CD4-positive, alpha-beta T cell treated with Interleukin-15 for 4 hours (primary cell): ENCODE measurements at places on chromosomes 3 and 15.

DNA sequence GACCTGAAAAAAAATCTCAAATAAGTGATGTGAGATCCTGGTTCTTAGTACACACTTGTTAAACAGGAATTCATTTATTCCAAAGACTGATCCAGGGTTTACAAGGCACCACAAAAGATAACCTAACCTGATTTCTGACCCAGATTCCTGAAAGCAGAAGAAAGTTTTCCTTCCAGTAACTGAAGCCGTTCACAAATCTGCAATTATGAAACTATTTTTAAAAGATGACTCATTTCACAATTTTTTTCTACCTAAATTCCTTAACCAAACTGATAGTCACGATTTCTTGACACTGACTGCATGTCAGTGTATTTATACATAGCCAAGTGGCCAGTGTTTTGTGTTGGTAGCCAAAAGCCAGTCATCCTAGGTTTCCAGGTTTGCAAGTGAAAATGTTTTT, 17.1 kb downstream of the SLC9A9 start:
- DNase-seq = no peak

DNA sequence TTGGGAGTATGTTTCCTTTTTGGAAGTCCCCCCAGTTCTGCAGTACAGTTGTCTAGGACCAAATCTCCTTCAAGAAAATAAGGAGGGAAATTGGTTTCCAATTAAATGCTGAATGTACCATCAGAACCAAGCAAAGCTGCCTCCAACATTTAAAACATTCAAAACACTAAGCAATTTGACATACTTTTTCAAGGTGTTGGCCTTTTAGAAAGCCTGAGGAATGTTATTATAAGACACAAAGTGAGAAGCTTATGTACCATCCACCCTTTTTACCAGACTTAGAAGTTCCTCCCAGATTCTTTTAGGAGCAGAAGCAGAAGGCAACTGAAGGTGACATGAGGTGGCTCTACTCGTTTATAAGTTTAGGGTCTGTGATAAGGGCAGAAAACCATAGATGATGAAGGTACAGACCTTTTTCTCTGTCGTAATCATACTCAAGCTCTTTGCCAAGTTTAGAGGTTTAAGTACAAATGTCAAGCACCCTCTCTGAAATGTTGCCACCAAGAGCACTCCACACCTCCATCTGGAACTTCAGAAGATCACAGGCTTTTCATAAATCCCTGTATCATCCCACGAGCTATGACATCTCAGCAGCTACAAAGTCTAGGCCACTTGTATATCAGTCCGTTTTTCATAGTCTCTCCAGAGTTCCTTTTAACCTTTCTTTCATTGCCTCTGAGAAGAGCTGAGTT, 282.5 kb upstream of the THBS1 start:
- no peak for DNase-seq

DNA sequence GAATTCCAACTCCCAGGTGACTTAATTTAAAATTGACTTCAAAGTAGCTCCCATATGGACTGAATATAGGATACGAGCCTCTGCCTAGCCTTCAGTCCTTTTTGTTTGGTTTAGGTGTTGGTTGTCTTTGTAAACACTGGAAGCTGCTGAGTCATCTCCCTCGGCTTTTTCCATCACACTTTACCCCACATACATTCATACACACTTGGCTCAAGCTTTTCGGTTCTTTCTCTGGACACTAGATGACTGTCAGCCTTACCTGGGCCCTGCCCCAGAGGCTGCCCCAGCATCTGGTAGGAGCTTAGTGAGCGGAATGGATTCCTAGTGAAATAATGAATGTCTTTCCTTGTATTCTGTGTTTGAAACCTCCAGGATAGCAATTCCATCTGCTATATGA, 201.5 kb upstream of the IL12A start:
- no peak for DNase-seq

GRCh38 chr15:66496951-66497501, 536 bp downstream of the SNAPC5 start:
- peak; percentile 16 for DNase-seq

GRCh38 chr3:101228441-101228840, 91.9 kb downstream of the IMPG2 start:
- DNase-seq = no peak

- peak; percentile 87 for DNase-seq
Measured at GRCh38 chr3:113838631-113839209, at the start of gene GRAMD1C. GRAMD1C (plus strand) TSS chr3:113838788; CDS start chr3:113838910, 122 bp downstream.

GRCh38 chr15:85480923-85481322, 100.5 kb downstream of the AKAP13 start:
- no peak for DNase-seq

DNA sequence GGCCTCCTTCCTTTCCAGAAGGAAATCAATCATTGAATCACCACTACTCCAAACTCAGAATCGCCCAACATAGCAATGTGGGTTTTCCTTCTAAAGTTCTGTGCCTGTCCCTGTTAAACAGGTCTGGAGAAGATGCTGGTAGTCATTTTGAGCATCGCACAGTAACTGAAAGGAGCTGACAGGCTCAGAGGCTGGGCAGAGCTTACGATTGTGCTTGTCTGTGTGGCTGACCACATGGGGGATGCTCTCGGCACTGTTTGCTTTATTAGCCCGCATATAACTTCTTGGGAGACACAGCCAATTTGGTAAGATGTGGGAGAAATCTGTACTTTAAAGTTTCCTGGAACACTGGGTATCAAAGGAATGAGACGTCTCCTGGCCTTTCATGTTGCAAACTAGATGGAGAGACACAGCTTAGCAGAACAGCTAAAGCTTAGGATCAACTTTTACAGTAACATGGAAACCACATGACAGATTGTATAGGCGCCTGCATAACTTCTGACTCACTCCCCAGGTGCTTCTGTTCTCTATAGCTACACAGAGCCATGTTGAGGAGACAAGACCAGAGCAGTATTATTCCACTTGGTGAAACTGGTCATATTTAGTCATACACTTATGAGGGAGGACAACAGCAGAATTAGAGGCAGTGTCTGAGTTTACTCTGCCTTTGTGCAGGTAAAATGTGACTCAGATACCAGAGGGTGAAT, 374.1 kb downstream of the RORA start:
- peak; percentile 14 for DNase-seq

GRCh38 chr3:94512876-94513275, 450.0 kb downstream of the NSUN3 start:
- DNase-seq = no peak

GRCh38 chr15:70046679-70047369, 50.9 kb downstream of the TLE3 start:
- no peak for DNase-seq

GRCh38 chr3:2856138-2857133, 253.7 kb downstream of the IL5RA start:
- DNase-seq = no peak

- no peak for DNase-seq
Measured at GRCh38 chr3:145648396-145648795, 512.6 kb downstream of the PLOD2 start.

DNA sequence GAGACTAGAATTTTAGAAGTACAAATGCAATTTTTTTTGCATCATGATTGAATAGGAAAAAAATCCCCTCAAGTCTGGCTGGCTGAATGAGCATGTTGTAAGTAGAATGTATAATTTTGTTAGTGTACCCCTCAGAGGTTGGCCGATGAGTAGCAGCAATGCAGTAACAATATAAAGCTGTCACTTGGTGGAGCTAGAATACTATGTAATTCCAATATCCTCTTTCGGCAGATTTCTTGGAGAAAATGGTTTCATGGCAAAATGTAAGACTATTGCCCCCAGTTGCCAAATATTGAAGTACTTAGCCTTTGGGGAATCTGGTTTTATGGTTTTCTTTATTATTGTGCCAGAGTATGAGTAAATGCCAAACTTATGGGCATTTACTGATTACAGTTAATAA, 39.8 kb upstream of the SGO1 start:
- DNase-seq = no peak

DNA sequence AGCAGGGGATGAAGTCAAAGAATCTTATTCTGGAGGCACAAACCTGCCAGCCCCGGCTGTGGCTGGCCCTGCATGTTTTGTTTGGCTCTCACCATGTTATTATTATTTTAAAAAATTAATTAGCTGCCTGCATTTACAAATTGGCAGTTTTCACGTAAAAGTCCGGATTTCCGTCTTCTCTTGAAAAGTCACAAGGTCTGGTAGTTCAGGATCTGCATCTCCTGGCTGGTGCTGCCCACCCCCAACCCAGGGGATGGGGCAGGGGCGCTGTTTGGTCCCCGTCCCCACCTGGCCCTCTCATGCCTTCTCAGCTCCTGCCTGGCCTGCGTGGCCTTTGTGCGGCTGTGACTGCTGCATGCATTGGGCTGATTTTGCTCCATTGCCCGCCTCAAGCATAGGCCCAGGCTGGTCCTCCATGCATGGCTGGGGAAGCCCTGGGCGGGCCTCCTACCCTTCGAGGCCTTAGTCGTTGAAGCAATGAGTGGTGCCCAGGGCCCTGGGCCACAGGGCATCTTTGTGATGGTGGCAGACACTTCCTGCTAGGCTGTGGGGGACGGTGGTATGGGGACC, 2.0 kb downstream of the FBLN2 start:
- DNase-seq = no peak

DNA sequence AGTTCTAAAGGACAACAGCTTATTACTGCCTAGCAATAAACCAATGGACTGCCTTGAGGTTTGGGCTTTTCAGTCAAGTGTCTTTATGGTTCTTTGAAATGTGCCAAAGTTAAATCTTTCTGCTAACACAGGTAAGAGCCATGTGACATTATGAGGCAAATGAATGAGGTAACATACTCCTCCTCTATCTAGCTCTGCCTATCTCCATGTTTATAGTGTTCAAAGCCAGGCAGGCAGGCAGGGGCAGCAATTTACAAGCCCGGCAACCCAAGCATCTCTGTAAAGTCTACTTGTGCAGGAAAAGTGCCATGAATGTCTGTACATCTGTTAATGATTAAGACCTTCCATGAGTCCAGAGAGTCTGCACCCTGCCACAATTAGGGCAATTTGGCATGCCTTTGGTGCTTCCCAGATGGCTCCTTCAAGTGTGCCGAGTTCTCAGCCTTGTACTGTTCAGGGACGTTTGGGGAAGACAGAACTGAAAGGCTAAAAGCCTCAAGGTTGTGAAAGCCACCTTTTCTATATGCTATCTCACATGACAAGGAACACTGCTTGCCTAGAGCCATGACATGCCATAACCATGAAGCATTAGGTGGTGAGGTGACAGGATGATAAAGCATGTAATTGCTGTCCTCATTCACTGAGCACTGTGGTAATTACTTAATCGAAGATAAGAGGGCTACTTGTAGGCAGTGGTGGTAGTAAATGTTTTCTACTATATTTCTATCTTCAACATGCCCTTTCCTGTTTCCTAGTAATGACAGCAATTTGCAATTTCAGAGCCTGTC, 41.4 kb upstream of the EIF1B start:
- DNase-seq = no peak

DNA sequence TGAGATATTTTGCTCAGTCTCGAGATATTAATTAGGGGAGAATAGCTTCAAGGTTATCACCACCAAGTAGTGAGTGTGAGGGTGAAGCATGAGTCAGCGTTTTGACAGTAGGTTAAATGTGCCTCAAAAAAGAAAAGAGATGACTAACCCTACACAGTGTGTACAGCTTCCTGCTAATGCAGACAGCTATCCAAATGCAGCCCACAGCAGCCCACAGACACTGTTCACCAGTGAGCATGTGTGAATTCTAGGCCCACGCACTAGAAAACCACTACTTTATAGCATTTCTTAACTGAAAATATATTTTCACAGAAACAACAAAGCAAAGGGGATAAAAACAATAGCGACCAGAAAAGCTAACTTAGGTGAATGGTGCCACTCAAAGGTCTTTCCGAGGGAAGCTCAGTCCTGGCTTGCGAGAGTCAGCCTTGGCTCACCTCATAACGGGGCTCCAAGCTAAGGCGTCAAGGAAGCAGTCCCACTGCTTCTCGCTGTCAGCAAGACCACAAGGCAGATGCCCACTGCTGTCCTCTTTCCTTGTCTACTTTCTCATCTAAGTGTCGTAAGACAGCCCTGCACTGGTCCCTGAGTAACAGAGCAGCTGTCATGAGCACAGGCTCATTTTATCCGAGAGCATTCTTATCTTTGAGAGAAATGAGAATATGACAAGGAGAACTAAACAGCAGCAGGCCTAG, 47.6 kb downstream of the TXNRD3 start:
- DNase-seq = peak; percentile 32

DNA sequence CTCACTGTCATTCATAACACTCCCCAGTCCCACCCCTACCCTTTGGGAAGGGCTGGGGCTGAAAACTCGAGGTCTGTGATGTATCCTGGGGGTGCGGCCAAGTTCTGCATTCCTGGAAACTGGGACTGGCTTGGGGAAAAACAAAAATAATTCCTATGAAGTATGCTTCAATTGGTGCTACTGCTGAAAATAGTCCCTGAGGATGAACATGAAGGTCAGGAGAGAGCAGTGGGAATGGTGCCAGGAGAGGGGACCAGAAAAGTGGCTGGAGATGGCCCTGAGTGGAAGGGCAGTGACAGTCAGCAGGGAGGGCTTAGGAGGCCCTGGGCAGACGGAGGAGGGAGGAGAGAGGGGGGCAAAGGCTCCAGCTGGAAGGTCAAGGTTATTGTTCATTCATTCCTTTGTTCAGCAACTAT, 4.8 kb upstream of the ISLR start:
- no peak for DNase-seq

- DNase-seq = peak; percentile 39
Measured at GRCh38 chr3:129606636-129607390, at the start of gene PLXND1. PLXND1 (minus strand) TSS chr3:129606676; CDS start chr3:129606639, 37 bp downstream.

- no peak for DNase-seq
Measured at GRCh38 chr15:57035664-57036063, 117.2 kb downstream of the TCF12 start.

- DNase-seq = no peak
Measured at GRCh38 chr3:8341821-8342247, 159.8 kb upstream of the LMCD1 start.

DNA sequence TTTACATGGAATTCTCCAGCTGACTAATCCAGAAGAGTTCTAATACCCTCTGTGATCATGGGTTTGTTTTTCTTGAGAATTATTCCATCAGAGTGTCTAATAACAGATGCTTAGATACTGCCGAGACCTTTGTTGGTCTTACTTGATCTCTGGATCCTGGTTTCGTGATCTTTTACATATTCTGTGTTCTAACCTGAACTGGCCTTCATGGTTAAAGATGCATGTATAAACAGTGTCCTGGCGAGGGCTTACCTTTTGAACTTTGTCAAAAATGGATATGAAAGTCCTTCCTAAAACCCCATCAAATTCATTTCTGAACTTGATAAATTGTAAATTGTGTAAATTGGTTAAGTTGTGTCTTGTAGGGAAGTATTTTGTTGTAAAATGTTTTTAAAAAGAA, 24.8 kb downstream of the UBE2Q2 start:
- no peak for DNase-seq

- DNase-seq = no peak
Measured at GRCh38 chr3:155411500-155412223, 118.2 kb upstream of the STRIT1 start.

- no peak for DNase-seq
Measured at GRCh38 chr15:98967096-98967495, 40.5 kb downstream of the PGPEP1L start.

GRCh38 chr3:40878464-40878905, 320.8 kb upstream of the CTNNB1 start:
- DNase-seq = no peak
